Lower lobe of right lung (tissue), 2 donors: ENCODE measurements at places on chromosomes 1 and 21.

DNA sequence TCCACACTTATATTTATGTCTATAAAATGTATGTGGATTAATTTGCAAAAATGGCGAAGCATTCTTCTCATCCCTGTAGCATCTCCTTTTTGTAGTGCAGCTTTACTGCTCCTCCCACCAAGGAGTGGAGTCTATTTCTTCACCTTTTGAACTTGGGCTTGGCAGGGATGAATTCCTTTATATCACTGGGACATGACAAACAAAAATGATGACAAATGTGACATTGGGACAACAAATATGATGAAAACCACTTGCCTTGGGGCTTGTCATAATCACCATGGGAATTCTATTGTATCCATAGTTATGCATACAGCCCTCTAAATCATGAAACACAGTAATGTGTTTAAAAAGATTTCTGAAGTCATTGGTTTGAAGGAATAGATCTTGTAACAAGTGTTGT is 155.0 kb downstream of the TNFSF18 start:
- no peak for DNase-seq

GRCh38 chr1:23897083-23897482 is 16.1 kb downstream of the CNR2 start:
- no peak for DNase-seq

- no peak for DNase-seq
Observed at GRCh38 chr1:218346391-218347204, 1.5 kb downstream of the TGFB2 start.

DNA sequence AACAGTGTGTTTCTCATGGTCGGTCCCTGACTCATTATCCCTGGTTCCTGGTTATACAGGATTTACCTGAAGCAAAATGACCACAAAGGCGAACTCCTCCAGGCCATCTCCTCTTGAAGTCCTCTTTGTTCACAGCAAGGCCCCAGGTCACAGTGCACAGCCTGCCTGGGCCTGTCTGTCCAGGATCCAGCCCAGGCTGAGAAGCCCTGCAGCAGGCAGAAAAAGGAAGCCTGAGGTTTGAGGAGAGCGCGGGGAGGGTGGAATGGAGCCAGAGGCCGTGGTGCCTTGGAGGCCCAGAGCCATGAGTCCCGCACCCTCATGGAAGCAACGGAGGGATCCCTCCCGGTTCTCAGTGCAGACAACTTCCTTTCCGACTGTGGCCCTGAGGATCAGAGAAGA is 136.8 kb upstream of the IRF2BP2 start:
- no peak for DNase-seq

GRCh38 chr1:113269168-113269963 is 120.9 kb upstream of the MAGI3 start:
- no peak for DNase-seq

DNA sequence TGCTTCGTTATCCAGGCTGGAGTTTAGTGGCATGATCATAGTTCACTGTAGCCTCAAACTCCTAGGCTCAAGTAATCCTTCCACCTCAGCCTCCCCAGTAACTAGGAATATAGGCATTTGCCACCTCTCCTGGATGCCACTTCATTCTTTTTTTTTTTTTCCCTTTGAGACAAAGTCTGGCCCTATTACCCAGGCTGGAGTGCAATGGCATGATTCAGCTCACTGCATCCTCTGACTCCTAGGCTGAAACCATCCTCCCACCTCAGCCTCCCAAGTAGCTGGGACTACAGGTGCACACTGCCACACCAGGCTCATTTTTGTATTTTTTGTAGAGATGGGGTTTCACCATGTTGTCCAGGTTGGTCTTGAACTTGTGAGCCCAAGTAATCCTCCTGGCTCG is 19.3 kb downstream of the OSBPL9 start:
- DNase-seq, result no peak

DNA sequence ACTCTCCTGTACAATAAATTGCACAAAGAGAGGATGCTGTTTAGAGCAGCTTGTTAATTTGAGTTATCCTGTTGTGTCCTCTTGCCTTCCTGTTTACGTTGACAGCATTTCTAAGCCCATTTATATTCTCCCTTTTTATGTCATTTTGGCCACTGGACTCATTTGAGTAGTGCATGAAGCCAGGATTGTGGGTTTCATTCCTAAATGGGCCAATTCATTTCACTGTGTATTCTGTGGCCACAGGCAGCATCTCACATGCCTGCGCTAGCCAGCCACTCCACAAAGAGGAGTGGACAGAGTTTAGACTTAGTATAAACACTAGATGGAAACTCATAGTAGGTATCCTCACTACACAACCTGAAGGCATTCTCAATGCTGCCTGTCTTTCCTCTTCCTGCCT is 73.4 kb downstream of the DTL start:
- DNase-seq, result no peak

- DNase-seq, result no peak
Observed at GRCh38 chr1:25700144-25700523, 83.5 kb downstream of the MAN1C1 start.
